ENCODE measurements at places on chromosomes 12 and 14.

- DNase-seq: peak; percentile 62
These were observed 105.2 kb downstream of the RBM19 start for GRCh38 chr12:113860950-113861349.

DNA sequence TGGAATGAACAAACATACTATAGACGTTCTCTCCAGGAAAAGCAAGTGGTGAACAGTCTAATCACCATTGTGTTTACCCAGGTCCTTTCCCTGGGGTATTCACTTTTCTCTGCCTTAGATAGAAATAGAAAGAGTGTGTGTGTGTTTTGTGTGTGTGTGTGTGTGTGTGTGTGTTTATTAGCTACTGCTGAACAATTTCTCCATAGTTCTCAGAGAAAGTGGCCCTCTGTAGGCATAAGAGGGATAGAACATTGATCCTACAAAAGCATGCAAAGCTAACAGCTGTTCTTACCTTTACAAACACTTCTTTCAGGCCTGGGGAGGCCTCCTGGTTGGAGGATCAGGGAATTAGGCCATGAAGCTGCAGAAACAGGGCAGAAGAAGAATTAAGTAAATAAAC is 665.7 kb upstream of the TBX3 start:
- no peak for DNase-seq

- DNase-seq: no peak
These were observed 124.8 kb downstream of the TMEM132D start for GRCh38 chr12:129779033-129779432.

GRCh38 chr12:92496790-92497189 is 206.0 kb upstream of the PLEKHG7 start:
- no peak for DNase-seq

DNA sequence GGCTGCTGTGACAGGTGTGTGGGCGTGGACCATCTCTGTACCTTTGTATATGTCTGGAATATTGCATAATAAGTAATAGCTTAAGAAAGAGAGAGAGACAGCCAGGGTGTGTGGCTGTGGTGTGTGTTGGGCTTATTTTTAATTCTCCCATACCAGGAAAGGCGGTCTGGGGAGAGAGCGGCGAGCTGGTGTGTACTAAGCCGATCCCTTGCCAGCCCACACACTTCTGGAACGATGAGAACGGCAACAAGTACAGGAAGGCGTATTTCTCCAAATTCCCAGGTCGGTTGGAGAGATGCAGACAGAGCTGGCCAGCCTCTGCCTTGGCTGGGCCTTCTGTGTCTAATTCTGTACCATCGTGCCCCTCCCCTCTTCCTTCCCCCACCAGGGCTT is 63.9 kb downstream of the AACS start:
- DNase-seq: no peak

- no peak for DNase-seq
These were observed at the start of gene OR4Q3 for GRCh38 chr14:19743256-19743655. TSS of gene OR4Q3 (plus strand) at chr14:19743571.

- peak; percentile 95 for DNase-seq
These were observed 40.9 kb downstream of the PTGER2 start for GRCh38 chr14:52355016-52355431.

DNA sequence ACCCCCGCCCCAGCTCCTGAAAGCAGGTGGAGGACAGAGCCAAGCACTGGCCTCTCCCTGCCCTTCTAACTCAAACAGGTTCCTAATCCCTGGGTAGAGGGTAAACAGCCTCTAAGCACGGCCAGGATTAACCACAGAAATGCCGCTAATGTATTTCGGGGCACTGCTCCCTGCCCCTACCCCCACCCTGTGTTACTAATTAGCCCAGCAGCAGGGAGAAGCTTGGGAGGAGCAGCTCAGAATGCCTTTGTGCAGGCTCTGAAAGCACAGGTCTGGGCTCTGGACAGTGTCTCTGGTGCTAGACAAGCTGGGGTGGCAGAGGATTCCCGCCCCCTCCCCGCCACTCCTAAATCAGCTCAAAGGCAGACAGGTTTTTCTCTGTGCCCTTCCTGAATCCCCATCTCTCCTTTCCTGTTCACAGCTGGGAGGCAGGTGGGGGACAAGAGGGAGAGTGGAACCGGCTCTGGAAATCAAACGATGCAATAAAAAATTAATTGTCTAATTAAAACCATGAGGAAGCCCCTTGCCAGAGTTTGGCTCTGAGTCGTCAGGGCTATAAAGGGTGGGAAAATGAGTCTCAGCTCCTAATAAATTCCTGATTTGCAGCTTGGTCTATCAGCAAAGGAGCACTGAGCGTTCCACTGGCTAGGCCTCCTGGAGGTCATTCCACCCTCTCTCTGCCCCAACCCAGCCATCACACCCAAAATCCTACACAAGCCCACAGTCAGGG is 53.0 kb downstream of the SMUG1 start:
- no peak for DNase-seq

DNA sequence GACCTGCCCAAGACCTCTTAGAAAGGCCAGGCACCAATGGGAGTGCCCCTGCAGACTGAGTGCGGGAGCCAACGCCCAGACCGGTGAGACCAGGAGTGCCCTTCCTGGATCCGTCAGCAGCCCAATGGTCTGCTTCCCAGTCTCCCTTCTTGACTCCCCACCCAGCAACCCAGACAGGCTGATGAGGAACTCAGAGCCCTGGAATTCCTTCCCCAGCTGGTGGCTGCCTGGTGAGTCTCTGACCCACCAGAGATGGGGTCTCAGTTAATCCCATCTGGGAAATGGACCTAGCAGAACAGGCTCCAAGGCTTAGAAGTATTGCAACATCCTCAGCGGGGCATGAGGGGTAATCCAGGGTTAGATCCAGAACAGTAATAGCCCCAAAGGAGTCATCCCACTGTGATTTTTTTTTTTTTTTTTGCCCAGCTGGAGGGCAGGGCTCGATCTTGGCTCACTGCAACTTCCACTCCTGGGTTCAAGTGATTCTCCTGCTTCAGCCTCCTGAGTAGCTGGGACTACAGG is 1.5 kb upstream of the RASAL1 start:
- DNase-seq: no peak

GRCh38 chr14:74592476-74593201 is 19.4 kb downstream of the LTBP2 start:
- no peak for DNase-seq

- DNase-seq: no peak
These were observed 8.7 kb upstream of the GALNT6 start for GRCh38 chr12:51399891-51400290.

Data from astrocyte of the cerebellum (primary cell).